Stimulated activated CD8-positive, alpha-beta memory T cell treated with anti-CD3 and anti-CD28 coated beads, Interleukin-12 subunit alpha, Interleukin-12 subunit beta, amount 100 ng/mL, for 1 hour (primary cell): ENCODE measurements at places on chromosomes 2 and 18.

- DNase-seq: no peak
These were observed 90.1 kb downstream of the CAPN13 start for GRCh38 chr2:30717081-30717650.

GRCh38 chr2:191166756-191167445 is 16.1 kb upstream of the STAT4 start:
- DNase-seq: no peak

GRCh38 chr2:2014251-2014771 is 270.0 kb upstream of the PXDN start:
- no peak for DNase-seq

DNA sequence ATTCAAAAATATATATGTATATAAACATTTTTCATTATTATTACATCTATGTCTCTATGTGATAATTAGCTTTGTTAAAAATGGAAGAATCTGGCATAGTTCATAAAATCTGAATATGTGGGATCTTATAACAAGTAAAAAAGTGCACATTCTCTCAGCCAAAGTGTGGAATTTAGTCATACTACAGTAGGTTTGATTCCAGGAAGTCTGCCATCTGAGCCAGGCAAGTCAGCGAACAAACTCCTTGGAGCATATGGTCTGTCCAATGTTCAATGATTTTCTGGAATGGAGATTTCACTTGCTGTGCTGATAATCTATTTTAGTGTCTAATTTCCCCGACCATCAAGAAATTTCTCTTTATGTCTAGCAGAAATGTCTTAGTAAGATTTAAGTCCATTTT is 1033.2 kb upstream of the NXPH2 start:
- DNase-seq: no peak

DNA sequence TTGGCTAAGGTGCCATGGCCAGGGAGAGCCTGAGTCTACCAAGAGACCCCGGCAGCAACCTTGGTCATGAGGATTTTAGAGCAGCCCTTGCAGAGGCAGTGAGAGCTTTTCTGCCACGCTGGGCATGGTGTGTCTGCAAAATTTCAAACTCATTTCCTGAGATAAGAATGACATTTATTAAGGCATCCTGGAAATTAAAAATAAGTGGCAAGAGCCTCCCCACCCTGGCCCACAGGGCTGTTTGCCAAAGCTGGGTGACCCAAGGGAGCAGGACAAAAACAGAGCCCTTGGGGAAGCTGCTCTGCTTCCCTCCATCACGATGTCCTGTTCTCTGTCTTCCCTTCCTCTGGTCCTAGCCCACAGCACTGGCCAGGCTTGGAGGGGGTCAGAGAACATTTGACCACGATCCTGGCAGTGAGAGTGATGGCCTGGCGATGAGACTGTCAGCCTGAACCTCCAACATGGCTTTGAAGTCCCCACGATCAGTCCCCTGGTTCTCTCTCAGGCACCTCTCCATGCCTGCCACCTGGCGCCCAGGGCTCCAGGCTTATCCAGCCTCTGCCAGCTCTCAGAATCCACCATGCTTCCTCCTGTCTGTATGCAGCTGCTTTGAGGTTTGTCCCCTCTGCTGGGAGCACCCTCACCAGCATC is 68.9 kb upstream of the RMDN2 start:
- no peak for DNase-seq

DNA sequence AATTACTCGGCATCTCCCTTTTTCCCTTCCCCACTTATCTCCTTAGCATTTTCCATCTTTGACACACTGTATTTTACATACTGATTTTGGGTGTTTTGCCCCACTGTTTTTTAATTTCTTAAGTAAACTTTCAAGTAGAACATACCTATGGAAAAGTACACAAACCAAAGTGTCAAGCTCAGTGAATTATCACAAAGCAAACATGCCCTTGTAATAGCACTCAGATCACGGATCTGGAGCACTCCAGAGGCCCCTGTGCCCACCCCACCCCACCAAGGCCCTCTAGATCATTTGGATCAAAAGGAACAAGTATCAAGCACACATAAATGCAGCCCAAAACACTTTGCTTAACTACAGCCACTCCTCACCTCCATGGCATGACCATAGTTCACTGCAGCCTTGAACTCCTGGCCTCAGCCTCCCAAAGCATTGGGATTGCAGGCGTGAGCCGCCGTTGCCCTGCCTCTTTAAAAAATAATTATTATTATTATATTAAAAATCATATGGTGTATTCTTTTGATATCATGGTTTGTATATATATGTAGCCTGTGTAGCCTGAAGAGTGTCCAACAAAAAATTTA is 38.1 kb downstream of the FER1L5 start:
- no peak for DNase-seq

DNA sequence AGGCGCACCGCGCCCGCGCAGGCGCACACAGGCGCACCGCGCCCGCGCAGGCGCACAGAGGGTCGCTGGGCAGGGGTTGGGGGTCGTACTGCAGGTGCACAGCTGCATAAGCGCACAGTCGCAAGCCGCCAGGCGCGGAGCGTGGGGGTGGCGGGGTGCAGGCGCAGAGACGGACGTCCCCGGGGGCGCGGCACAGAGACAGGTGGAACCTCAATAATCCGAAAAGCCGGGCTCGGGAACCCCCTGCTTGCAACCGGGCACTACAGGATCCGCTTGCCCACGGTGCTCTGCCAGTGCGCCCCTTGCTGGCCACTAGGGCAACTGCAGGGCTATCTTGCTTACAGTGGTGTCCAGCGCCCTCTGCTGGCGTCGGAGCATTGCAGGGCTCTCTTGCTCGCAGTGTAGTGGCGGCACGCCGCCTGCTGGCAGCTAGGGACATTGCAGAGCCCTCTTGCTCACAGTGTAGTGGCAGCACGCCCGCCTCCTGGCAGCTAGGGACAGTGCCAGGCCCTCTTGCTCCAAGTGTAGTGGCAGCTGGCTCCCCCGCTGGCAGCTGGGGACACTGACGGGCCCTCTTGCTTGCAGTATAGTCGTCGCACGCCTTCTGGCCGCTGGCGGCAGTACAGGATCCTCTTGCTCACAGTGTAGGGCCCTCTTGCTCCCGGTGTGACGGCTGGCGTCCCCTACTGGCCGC is 34.9 kb downstream of the FAM110C start:
- peak; percentile 35 for DNase-seq

- DNase-seq: no peak
These were observed 197.6 kb downstream of the MBD5 start for GRCh38 chr2:148218326-148219075.
